Activated T-helper 1 cell treated with Interleukin-2 at 50 U/mL for 16 hours (primary cell): ENCODE measurements at places on chromosomes 5 and 9.

GRCh38 chr9:112063151-112063550 is 111.9 kb downstream of the SUSD1 start:
- DNase-seq = no peak

- DNase-seq = no peak
Observed at GRCh38 chr5:22521521-22521920, 331.6 kb downstream of the CDH12 start.

GRCh38 chr5:151097820-151098767 is 17.3 kb upstream of the TNIP1 start:
- DNase-seq = no peak

- no peak for DNase-seq
Observed at GRCh38 chr9:16119261-16120230, 566.7 kb downstream of the CCDC171 start.

DNA sequence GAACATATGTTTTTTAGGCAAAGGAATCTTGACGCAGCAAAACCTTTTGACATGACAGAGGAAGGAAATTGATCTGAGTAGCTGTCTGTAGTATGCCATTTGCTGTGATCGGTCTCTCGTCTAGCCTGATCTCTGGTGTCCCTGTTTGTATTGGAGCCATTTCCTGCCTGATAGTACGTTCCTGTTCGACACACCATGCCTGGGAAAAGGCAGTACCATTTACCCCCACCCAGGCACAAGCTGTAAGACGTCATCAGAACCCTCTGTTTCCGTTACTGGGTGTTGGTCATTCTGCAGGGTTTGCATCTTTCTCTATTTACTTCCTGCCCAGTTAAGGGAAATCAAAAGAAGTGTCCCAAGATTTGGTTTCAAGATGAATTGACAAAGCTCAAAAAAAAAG is 129.7 kb downstream of the CEMIP2 start:
- DNase-seq = no peak

GRCh38 chr5:72032788-72033187 is 74.5 kb upstream of the MAP1B start:
- no peak for DNase-seq

GRCh38 chr9:121692606-121693387 is 41.4 kb downstream of the DAB2IP start:
- DNase-seq = no peak

DNA sequence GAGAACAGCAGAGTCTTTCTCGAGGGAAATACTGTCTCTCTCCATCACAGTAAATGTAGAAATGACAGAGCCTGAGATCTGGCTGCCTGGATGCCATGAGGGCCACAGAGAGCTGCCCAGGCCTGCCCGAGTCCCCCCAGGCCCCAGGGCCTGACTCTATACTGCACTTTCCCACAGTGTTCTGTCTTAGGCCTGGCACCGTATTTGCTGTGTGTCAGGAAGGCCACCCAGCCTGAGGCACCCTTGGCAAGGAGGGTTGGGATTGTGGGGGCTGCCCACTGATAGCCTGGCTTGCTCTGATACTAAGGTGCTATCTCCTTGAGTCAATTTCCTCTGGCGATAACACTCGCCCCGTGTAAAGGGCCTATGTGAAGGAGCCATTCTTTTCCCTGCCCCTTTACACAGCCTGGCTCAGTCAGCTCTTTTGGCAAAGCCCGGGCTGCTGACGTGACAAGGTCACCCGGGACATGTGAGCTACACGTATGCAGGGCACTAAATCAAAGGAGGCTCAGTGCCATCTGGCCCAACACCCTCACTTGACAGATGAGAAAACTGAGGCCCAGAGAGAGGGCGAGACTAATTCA is 630.1 kb upstream of the KLF4 start:
- DNase-seq = no peak

- no peak for DNase-seq
Observed at GRCh38 chr9:8020186-8020585, 220.6 kb upstream of the DMAC1 start.

- no peak for DNase-seq
Observed at GRCh38 chr5:73319036-73319435, 129.5 kb downstream of the FOXD1 start.

DNA sequence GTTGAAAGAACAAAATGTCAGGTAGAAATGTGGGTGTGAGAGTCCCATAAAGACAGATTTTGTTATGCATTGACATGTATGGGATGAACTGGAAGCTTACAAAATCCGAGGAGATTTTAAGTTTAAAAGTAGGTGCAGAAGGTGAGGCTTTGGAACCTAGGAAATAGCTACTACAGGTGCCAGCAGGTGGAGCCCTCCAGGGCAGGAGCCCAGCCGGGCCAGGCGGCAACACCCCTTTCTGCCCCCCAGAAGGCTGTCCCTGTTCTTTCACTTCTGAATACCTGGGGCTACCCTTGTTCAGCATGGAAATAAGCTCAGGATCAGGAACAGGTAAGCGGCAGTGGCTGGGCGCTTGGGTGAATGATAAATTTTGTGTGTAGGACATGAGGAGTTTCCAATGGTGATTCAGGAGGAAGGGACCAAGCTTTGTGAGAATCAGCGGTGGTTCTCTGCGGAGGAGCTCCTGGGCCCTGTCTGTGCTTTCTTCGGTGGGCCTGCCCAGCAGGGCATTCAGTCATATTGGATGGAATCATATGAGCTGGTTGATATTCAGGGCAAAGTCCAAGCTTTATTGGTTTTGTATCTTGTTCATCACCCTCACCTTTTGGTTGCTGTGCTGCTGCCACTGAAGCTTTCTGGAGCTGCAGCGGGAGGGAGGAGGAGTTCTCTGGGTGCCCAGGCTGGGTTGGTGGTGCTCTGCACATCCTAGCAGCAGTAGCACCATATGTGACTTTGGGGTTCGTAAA is 12.3 kb downstream of the PCBD2 start:
- DNase-seq = no peak

DNA sequence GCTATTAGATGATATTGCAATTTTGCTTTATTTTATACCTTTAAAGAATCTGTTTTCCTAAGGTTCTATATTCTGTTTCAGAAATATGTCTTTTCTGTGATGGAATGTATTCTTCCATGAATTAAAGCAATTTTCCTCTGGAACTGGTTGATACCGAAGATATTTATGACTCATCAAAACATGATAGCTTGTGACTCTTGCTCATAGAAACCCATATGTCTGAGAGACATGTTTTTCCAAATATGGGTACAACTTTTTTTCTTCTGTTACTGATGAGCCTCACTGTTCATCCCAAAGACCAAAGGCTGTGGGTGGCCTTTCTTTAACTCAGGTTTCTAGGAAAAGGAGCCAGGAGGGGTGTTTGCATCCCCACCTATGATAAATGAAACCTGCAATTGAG is 126.1 kb upstream of the PAPPA start:
- no peak for DNase-seq

GRCh38 chr9:137618105-137619067 is at the start of gene EHMT1:
Gene EHMT1 (plus strand): TSS chr9:137619005. CDS start chr9:137619029, 24 bp downstream.
- DNase-seq = peak; percentile 89

GRCh38 chr9:70352802-70353201 is 61.7 kb downstream of the KLF9 start:
- DNase-seq = no peak

DNA sequence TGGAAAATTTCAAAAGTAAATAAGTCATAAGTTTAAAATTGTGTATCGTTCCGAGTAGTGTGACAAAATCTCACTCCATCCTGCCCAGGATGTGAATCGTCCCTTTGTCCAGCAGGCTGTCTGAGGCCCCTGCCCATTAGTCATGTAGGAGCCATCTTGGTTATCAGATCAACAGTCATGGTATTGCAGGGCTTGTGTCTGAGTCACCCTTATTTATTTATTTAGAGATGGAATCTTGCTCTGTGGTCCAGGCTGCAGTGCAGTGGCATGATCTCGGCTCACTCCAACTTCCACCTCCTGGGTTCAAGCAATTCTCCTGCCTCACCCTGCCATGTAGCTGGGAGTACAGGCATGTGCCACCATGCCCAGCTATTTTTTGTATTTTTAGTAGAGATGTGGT is 30.2 kb downstream of the ITGA2 start:
- DNase-seq = no peak

GRCh38 chr5:399296-400281 is 43.4 kb upstream of the EXOC3 start:
- no peak for DNase-seq

DNA sequence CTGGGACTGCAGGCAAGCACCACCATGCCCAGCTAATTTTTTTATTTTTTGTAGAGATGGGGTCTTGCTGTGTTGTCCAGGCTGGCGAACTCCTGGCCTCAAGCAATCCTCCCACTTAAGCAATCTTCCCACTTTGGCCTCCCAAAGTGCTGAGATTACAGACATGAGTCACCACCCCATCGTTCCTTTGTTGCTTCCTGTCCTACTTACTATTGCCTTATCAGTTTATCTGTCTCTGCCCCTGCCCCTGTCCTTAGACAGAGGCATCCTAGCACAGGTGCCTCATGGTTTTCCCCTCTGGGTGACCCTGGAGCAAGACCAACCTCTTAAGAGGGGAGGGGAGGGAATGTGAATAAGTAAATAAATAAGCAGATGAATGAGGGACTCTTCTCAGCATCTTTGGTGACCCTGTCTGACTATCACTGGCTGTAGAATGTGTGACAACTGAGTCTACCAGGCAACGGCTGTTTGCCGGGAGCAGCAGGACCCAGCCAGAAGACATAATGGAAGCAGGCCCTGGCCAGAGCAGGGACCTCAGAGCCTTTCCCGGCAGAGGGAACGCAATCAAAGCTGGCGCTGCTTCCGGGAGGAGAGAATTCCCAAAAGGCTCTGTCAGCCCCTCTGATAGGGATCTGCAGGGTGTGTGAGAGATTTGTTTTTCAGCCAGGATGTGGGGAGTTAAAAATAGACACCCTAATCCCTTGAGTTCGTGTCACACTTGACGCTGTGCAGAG is 43.8 kb upstream of the DAB2IP start:
- no peak for DNase-seq

DNA sequence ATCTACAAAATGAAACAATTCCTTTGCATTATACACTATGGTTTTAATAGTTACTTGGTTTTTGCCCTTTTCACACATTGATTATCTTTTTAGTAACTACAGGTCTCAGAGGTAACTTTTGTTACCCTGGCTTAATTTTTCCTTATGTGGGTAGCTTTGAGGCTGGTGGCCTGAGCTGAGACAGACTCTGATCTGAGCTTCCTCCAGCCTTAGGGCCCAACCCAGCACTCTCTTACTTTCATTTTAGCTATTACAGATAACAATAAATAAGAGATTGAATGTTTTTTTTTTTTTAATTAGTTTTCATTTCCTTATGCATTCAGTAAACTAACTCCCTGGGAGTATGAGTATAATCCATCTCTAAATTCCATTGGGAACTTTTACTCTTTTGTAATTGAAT is 15.1 kb upstream of the OXCT1 start:
- no peak for DNase-seq

DNA sequence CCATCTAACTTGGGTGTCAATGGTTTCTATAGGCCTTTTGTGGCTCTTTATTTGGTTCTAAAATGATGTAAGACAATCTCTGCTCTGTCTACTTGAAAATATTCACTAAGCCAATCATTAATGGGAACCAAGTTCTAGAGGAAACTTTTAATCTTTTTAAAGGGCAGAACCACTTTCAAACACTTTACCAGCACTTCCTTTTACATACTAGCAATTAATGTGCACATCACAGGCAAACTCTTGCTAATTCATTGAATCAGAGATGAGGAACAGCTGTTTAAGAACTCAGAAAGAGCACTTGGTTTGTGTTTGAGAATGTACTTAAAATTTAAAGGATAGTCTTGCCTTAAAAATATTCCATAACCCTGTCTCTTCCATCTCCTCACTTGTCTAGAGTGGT is 83.4 kb downstream of the PAPPA start:
- DNase-seq = no peak

DNA sequence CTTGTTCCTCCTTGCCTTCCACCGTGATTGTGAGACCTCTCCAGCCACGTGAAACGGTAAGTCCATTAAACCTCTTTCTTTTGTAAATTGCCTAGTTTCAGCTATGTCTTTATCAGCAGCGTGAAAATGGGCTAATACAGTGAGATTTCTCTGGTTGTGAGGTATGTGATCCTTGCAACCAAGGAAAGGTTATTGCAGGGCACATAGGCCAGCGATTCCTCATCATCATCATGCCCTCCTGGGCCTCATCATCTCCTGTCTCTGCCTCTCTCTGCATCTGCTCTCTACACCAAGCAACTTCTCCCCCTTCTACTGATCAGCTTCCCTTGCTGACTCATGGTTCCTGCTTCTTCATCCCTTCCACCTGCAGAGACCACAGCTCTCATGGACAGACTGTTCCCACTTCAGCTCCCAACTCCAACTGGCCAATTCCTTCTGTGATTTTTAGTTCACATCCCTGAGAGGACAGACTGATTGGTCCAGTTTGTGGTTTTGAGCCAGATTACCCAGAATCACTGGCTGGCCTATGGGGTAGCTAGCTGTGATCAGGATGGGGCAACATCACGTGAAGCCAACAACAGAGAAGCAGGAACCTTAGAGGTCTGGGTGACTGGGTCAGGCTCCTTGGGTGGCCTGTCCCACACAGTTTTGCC is 53.1 kb downstream of the LIX1 start:
- DNase-seq = no peak

DNA sequence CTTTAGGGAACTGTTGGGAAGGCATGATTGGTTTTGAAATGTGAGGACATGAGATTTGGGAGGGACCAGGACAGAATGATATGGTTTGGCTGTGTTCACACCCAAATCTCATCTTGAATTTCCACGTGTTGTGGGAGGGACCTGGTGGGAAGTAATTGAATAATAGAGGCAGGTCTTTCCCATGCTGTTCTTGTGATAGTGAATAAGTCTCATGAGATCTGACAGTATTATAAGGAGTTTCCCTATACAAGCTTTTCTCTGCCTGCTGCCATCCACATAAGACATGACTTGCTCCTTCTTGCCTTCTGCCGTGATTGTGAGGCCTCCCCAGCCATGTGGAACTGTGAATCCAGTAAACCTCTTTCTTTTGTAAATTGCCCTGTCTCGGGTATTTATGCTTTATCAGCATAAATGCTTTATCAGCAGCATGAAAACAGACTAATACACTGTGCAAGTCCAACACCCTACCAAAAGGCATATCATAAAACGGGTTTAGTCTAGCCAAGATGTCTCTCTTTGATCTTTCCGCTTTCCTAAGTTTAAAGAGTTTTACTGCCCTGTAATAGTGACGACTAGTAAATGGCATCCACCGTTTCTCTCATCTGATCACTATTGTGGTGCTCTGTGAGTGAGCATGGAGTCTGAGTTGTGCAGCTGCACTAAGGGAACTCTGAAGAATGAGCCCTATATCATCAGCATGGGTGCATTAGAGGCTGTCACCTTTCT is 12.9 kb upstream of the ZNF782 start:
- no peak for DNase-seq

GRCh38 chr5:74231697-74232096 is 408.8 kb downstream of the ENC1 start:
- no peak for DNase-seq

DNA sequence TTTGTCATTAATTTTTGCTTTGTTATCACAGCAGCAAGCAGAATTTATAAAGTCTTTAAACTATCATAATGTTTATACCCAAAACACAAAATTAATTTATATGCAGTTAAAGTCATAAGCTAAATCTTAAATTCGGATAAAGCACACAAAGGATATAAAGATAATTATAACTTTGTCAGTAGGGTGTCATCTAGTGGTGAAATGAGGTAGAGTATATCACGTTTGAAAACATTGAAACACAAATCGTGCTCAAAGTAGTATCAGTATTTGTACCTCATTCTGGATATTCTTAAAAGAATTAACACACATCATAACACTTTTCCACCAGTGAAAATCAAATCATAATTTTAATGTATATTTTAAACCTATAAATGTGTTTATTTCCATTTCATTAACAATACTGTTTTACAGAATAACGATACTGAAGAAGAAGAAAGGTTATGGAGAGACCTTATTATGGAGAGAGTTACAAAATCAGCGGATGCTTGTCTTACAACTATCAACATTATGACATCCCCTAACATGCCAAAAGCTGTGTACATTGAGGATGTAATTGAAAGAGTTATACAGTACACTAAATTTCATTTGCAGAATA is 129.5 kb downstream of the NIPBL start:
- DNase-seq = no peak
